A549 (cell line): ENCODE measurements at places on chromosomes 6 and 20. TPM values are rescaled to one million over a fixed set of nuclear protein-coding genes. Genes with fewer than 3 reads are reported as not detected.

- DNase-seq = peak; percentile 47
Observed at GRCh38 chr6:3281631-3282475, 23.1 kb downstream of the PSMG4 start.

DNA sequence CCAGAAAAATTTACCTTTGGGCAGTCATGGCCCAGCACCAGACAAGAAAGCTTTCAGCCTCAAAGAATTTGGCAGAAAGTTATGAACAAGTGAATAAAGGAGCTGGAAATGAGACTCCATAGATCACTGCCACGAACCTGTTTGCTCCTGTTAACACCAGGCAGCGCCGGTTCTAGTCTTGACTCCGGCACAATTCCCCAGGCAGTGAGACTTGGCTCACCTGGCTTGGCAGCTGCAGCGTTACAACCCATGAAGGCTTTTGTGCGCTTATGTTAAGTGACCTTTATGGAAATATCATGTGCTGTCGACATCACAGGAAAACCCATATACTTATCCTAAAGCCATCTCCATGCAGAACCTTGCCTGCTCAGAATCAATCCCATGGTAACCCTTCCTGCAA, 22.2 kb upstream of the FOXC1 start:
- no peak for DNase-seq

DNA sequence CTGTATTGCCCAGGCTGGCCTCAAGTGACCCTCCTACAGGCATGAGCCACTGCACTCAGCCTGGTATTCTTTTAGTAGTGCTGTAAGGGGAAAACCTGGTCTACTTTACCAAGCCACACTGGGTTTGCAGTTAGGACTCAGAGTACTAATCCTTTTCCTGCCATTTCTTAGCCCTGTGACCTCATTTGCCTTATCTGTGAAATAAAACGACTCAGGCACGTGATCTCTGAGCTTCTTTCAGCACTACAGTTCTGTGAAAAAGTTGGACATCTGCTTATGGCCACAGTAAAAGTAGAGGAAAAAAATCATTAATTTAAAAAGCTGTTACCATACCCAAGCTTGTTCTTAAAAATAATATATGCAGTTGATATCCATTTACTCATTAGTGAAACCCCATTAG, 1007.5 kb downstream of the KIF16B start:
- DNase-seq = no peak

- no peak for DNase-seq
Observed at GRCh38 chr6:48188158-48188557, 77.2 kb upstream of the PTCHD4 start.

GRCh38 chr6:3617681-3618311, 133.7 kb downstream of the PXDC1 start:
- no peak for DNase-seq

- DNase-seq = no peak
Observed at GRCh38 chr6:163820171-163820570, 405.7 kb downstream of the QKI start.

Gene MYH7B
- 0.09 to 0.23 TPM (median 0.12 TPM) in 3 replicates for polyA plus RNA-seq

Gene MUC22
- not detected in 3 replicates for polyA plus RNA-seq

Gene TGM2
- 348 to 469 TPM (median 441 TPM) in 3 replicates for polyA plus RNA-seq

Gene SLPI
- polyA plus RNA-seq = 3.7 to 4.5 TPM (median 3.7 TPM) in 3 replicates
